ENCODE measurements at places on chromosomes 13 and 19.

- DNase-seq: no peak
Measured at GRCh38 chr19:17002455-17002854, 24.2 kb downstream of the CPAMD8 start.

DNA sequence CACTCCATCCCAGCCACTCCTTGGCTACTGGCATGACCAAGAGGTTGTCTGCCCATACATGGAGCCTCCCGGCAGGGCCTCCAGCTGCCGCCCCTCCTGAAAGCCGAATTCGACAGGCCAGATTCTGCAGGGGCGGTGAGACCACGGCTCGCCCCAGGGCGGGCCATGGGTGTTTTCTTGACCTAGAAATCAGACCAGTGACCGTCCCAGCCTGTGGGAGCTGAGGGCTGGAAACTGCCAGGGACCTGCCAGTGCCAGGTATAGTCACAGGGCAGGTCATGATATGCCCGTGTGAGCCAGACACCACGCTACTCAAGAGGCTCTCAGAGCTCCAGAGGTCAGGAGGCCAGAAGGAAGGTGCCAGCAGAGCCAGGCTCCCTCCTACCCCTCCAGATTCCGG is 16.8 kb downstream of the DAPK3 start:
- no peak for DNase-seq

DNA sequence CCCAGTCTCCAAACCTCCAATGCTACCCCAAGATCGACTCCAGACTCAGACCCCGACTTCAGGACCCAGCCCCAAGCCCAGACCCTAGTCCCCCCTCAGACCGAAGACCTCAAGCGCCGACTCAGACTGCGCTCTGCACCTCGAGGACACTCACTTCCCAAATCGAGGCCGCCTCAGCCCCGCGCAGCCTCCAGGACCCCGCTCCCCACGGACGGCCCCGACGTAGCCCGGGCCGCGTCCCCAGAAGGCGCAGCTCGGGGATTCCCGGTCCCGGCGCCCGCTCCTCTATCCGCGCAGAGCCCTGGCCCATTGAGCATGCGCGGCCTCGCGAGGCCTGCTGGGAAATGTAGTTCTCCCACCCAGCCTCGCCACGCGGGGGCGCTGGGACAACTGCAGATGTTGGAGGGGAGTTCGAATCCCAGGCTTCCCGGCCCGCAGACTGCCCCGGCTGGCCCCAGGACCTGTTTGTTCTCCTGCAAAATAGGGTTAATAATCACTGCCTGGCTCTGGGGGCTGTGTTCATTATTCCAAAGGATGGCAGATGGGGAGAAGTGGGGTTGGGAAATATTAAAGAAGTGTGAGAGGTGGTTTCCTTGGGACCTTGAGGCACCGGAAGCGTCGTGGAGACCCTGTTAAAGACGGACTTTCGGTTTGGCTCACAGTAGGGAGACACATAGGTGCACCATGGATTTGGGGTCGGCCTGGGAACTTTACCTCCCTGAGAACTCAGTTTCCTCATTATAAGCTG is at the start of gene APBA3:
TSS of gene APBA3 (minus strand) at position 311 of the 748 bp plus-strand sequence. CDS start 1,428 bp downstream, outside the sequence.
- DNase-seq: peak; percentile 93

DNA sequence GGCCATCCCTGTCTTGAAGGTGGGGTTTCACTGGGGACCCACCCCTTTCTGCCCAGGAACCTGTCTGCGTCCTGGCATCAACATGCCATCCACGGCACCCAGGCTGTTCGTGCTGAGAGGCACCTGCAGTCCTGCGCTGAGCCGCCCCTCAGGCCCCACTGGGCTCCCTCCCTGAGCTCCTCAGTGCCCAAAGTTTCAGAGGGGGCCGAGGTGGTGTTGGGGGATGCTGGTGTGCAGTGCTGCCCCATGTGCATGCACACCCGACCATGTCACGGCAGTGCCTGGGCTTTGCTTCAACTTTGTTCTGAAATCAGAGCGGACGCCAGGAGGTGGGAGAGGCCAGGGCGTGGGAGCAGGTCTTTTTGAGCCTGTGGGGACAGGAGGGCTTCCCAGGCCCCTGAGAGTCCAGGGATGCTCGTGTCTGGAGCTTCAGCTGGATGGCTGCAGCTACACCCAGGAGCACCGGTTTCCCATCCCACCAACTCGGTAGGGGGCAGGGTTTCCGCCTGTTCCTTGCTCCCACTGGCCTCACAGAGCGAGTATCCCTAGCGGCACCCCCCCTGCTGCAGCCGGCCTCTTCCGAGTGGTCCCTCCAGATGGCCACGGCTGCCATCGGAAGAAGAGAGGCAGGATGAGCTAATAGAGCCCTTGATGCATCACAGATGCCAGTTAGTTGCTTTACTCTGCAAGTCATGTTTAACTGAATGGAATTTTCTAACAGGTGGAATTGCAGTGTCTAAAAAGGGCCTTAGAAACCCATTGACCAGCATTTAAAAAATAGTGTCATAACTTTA is 44.0 kb downstream of the WDFY2 start:
- no peak for DNase-seq

GRCh38 chr13:48902368-48902767 is 73.3 kb upstream of the FNDC3A start:
- DNase-seq: no peak

DNA sequence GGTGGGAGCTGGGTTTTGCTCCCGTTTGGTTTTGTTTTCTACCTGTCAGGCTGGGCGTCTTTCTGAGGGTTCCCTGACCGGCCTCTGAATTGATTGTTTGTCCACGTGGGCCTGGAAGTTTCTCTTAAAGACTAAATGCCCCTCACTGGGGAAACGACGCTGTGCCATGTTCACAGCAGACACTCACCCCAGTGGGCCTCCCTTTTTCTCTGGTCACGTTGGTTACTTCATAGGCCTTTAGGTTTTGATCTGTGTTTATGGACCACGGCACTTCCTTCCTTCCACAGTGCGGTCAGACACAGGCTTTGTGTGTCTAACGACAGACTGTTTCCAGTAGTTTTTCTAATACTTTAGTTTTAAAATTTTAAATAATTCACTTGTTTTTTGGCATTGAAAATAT is 20.1 kb upstream of the NDUFS7 start:
- DNase-seq: no peak

DNA sequence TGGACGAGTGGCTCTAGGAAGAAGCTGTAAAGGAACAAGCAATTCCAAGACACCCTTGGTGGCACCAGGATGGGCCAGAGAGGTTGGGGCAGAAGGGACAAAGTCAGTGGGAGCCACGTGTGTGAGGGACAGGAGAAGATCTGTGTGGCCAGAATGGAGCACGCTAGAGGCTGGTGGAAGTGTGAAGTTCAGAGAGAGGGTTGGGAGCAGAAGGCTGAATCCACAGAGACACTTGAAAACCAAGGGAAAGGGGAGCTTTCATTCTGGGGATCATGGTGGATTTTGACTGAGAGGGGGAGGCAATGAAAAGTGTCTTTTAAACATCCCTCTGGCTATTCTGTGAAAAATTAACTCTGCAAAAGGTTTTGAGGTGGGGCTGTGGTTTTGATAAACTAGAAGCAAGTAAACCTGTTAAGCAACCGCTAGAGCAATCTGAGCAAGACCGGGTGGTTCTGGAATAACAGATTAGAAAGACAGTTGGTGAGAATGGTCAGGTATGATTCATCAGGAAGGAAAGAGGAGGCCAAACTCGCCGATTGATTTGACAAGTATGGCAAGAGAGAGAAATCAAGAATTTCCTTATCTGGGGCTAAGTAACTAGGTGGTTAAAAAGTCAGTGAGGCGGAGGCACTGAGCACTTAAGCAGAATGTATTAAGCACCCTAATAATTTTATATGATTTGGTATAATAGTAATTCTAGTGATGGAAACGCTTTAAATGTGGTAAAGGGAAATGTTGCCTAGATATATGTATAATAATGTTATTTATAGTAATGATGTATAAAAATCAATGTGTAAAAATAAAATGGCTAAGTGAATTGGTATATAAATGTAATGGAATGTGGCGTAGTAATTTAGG is 140.0 kb downstream of the MYO16 start:
- DNase-seq: no peak

- DNase-seq: no peak
Measured at GRCh38 chr13:68895696-68896095, 1211.9 kb upstream of the ATXN8OS start.

GRCh38 chr13:40190641-40191100 is 475.8 kb downstream of the FOXO1 start:
- DNase-seq: peak; percentile 79

- DNase-seq: no peak
Measured at GRCh38 chr13:46401432-46401831, 14.4 kb upstream of the RUBCNL start.

GRCh38 chr19:16888629-16889365 is at the start of gene F2RL3:
TSS of gene F2RL3 (plus strand) at chr19:16888999. CDS start at chr19:16889190, 191 bp downstream.
- DNase-seq: no peak

GRCh38 chr19:18736415-18737336 is 53.2 kb downstream of the CRTC1 start:
- DNase-seq: no peak

DNA sequence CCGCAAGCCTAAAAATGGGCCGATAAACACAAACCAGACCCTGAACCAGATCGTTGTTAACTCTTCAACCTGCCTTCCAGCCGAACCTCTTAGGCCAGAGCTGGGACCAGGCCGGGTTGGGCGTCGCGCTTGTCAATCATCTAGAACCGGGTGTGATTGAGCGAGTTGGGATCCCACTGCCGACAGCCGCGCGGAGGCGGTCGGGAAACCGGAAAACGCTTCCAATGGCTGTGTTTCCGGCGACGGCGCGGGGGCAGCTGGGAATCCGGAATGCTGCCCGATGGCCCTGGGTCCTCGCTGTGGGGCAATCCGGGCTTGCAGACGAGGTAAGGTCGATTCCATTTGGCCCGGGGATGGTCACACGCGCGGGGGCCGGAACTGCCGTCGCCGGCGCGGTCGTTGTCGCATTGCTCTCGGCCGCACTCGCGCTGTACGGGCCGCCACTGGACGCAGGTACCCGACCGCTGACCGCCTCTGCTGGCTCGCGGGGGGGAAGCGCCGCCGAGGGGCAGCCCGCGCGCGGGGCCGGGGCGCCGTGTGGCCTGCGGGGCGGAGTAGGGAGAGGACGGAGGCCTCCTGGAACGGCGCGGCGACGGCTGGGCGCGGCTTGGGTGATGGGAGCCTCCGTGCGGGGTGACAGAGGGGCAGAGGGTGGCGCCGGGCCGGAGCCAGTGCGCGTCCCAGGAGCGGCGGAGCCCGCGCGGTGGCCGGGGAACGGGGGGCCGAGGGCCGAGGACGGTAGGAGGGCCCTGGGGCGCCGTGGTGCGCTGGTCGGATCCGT is at the start of gene NAXD:
TSS of gene NAXD (plus strand) at position 224 of the 781 bp plus-strand sequence. CDS start at position 281, 57 bp downstream.
- DNase-seq: peak; percentile 70

DNA sequence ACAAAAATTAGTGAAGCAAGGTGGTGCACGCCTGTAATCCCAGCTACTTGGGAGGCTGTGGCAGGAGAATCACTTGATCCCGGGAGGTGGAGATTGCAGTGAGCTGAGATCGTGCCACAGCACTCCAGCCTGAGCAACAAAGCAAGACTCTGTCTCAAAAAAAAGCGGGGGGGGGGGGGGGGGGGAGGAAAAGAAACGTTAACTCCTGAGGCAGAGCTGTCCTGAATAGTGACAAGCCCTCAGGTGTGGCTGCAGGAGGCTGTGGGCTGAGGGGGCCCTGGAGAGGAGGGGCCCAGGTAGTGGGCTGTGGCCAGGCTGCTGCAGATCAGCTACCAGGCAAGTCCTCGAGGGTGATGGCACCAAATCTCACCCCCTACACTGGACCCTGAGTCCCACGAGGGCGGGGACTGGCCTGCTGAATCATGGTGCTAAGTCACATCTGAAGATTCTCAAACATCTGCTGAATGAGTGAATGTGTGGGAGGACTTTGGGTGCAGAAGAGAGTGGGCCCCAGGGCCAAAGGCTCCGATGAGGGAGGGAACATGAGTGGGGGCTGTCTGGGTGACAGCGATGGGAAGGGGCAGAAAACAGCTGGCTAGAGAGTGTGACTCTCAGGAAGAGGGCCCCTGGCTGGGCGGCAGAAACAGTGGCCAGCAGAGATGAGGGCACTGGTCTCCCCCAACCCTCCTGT is 24.6 kb upstream of the ATP1A3 start:
- no peak for DNase-seq

- no peak for DNase-seq
Measured at GRCh38 chr13:23427342-23427843, 6.1 kb downstream of the SACS start.

DNA sequence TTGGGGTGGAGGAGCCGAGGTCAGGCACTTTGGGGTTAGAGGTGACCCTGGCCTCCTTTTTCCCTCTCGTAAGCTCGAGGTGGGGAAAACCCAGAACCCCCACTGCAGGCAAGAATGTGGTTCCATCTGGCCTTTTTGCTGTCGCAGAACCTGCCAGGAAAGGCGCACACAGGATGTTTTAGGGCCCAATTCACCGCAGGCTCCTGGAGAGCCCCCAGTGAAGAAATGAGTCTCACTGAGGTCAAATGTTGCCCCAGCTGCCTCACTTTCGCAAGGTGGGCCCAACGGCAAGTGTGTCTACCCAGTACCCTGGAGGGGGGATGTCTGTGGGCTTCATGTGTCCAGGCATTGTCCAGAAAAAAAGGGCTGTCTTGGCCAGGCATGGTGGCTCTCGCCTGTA is 61.8 kb downstream of the PEX11G start:
- DNase-seq: no peak

DNA sequence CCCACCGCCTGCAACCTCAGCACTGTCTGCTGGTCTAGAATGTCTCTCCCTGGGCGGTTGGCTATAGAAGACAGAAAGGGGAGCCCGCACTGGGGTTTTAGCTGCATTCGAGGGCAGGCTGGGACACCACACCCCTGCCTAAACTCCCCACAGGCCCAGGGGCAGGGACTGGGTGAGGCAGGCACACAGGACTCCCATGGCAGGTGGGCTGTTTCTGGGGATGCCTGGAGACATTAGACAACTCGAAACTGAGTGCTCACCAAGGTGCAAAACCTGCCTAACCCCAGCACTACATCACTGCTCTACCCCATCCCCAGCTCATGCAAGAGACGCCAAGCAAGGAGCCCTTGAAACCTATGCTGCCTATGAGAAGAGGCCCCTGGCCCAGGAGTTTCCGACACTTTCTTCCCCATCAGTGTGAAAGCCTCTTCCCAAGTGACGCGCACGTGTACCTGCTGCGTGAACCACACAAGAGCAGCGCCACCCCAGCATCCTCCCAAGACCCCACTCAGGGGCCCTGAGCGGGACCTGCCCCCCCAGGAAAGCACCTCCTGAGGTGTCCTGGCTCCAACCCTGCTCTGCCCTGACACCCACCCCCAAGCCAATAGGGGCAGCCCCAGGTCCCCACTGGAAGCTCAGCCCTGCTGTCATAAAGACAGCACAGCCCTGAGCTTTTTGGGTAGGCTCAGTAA is 121.2 kb downstream of the TUBA3C start:
- no peak for DNase-seq

DNA sequence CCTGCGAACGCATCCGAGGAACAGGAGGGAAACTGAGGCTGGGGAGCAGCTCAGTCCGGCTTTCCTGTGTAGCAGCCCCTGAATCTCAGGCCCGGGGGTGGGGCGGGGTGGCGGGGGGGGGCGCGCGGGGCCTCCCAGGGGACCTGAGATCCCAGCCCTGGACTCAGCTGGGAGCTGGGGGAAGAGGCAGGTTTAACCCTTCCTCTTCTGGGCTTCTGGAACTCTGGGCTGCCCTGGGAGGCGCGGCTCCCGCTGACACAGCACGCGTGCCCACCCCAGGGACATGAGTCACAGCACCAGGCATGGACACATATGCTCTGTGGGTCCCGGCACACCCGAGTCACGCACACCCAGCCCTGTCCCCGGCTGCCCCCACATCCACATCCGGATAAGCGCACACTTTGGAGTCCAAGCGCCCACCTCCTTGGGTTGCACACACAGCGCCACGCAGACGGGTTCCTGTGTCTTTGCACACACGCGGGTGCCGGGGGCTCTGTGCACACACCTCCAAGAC is 3.5 kb upstream of the CIRBP start:
- DNase-seq: no peak

GRCh38 chr13:83810136-83810535 is 72.1 kb downstream of the SLITRK1 start:
- DNase-seq: no peak

- no peak for DNase-seq
Measured at GRCh38 chr13:36515466-36515865, 83.2 kb downstream of the CCNA1 start.

Measured in naive thymus-derived CD8-positive, alpha-beta T cell (primary cell).